ENCODE measurements at places on chromosomes 1 and 21.

DNA sequence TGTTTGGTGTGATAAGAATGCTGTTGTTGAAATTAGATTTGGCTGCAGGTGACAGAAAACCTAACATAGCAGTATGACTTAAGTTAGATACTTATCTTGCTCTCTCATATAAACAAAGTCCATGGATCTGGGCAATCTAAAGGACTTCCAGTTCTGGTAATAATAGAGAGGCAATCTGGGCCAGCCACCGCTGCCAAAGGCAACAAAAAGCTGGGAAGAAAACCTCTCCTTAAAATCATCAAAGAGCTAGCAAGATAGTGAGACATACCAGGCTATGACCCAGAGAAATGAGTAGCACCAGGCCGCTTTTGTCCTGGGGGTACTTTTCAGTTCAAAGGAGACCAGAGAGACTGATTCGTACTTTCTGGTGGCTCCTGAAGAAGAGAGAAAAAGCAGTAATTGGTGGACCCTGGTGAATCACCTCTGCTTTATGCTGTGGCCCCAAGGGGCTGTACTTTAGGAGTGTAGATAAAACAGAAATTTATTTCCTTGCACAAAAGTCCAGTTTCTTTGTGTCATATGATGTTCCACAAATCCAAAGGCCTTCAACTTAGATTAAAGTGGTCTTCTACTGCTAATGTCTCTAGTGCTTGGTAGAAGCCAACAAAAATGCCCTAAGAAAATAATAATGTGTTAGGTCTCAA, 125.4 kb downstream of the TBX19 start:
- H3K4me1 ChIP-seq = no peaks in the 10 kb centered on the region
- no peak for DNase-seq
- H3K27me3 ChIP-seq = no peaks in the 10 kb centered on the region
- peaks cover 4% of the 10 kb centered on the region for H3K36me3 ChIP-seq
- no peak overlapping the region for H3K4me3 ChIP-seq

GRCh38 chr21:35974775-35975174, 85.6 kb downstream of the SETD4 start:
- H3K4me3 ChIP-seq = no peak overlapping the region
- no peaks in the 10 kb centered on the region for H3K36me3 ChIP-seq
- DNase-seq = no peak
- no peaks in the 10 kb centered on the region for H3K4me1 ChIP-seq
- peaks cover 15% of the 10 kb centered on the region for H3K27me3 ChIP-seq
- no peak overlapping the region for H3K27ac ChIP-seq

DNA sequence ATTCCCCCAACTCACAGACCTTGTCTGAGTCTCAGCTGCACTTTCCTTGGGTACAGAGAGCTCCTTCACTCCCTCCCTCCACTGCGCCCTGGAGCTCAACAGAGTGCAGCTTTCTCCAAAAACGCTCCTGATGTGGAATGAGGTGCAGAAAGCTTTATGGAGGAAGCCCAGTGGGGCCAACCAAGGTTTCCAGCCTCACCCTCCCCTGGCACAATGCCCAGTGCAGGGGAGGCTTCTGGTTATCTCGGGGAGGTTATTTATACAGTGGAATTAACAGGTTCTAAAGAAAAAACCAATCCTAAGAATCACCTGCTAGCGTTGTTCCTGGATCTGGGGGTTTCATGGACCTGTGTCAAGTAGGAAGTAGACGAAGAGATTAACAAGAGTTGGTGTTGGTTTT, at the start of gene ITLN1:
Gene ITLN1, minus strand, starts transcription at position 139 of the 400 bp plus-strand sequence. CDS start 303 bp downstream, outside the sequence.
- H3K4me3 ChIP-seq = no peak within 1 kb of the TSS
- no peaks in the 10 kb centered on the region for H3K36me3 ChIP-seq
- H3K4me1 ChIP-seq = no peaks in the 10 kb centered on the region
- no peak for DNase-seq
- H3K27me3 ChIP-seq = peaks cover 2% of the 10 kb centered on the region

- H3K27ac ChIP-seq = no peak overlapping the region
- peaks cover 28% of the 10 kb centered on the region for H3K27me3 ChIP-seq
- H3K4me1 ChIP-seq = peaks cover 18% of the 10 kb centered on the region
- no peaks in the 10 kb centered on the region for H3K36me3 ChIP-seq
Observed at GRCh38 chr1:201219481-201220387, 29.1 kb downstream of the IGFN1 start.

GRCh38 chr1:151898519-151898991, 10.8 kb downstream of the THEM4 start:
- no peak overlapping the region for H3K4me3 ChIP-seq
- no peak for DNase-seq
- H3K36me3 ChIP-seq = peaks cover 81% of the 10 kb centered on the region
- peaks cover 13% of the 10 kb centered on the region for H3K4me1 ChIP-seq

GRCh38 chr1:212769459-212770167, 22.0 kb downstream of the NSL1 start:
- H3K27ac ChIP-seq = no peak overlapping the region
- H3K27me3 ChIP-seq = peaks cover 5% of the 10 kb centered on the region
- DNase-seq = no peak
- no peaks in the 10 kb centered on the region for H3K4me1 ChIP-seq
- H3K36me3 ChIP-seq = peaks cover 97% of the 10 kb centered on the region

GRCh38 chr1:67646145-67647035, 38.6 kb upstream of the GADD45A start:
- no peak overlapping the region for H3K27ac ChIP-seq
- no peaks in the 10 kb centered on the region for H3K27me3 ChIP-seq
- peaks cover 11% of the 10 kb centered on the region for H3K4me1 ChIP-seq
- H3K4me3 ChIP-seq = no peak overlapping the region

Measured in nephron progenitor cell (in vitro differentiated cells).